ENCODE measurements at places on chromosomes 12 and 14.

DNA sequence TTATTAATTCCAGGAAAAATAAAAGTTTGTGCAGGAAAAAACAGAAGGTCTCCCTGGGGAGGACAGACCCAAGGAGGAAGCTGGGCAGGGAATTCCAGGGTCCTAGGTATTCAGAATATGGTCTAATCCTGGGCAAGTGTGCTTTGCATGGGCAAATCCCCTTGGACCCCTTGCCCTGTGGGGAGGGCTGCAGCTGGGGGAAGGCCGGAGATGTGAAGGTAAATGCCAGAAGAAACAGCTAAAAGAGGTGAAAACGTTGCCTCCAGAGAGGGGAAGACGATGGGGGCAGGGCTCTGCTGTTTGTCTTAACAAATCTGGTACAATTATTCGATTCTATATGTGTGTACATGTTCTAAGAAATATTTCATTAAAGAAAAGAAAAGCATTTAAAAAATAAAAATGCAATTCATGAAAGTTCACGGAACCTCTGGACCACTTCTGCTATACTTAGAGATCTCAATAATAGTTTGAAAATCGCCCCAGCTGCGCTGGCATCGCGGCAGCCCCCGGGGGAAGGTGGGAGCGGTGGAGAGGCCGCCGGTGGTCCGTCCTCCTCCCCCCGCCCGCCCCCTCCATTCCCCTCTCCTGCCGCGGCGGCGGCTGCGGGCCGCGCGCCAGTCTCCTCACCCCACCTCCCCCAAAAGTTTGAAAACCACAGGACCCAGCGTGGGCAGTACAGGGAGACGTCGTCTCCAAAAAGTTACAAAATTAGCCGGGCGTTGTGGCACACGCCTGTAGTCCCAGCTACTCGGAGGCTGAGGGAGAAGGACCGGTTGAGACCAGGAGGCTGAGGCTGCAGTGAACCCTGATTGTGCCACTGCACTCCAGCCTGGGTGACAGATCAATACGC lies 1.5 kb upstream of the PRPF40B start:
- DNase-seq: no peak

DNA sequence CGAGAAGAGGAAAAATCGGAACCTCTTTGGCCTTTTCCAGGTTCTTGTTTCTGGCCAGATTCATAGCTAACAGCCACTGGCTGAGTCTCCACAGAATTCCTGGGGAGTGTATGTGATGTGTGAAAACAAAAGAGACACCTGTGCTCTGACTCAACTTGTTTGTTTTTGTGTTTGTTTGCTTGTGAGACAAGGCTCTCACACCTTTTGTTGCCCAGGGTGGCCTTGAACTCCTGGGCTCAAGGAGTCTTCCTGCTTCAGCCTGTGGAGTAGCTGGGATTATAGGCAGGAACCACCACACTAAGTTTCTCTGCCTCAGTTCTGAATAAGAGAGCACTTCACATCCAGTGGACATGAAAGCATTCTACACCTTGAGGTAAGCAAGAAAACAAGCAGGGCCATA lies 22.7 kb downstream of the MFAP5 start:
- DNase-seq: no peak

GRCh38 chr12:68034567-68034966 lies 45.3 kb downstream of the IFNG-AS1 start:
- DNase-seq: no peak

DNA sequence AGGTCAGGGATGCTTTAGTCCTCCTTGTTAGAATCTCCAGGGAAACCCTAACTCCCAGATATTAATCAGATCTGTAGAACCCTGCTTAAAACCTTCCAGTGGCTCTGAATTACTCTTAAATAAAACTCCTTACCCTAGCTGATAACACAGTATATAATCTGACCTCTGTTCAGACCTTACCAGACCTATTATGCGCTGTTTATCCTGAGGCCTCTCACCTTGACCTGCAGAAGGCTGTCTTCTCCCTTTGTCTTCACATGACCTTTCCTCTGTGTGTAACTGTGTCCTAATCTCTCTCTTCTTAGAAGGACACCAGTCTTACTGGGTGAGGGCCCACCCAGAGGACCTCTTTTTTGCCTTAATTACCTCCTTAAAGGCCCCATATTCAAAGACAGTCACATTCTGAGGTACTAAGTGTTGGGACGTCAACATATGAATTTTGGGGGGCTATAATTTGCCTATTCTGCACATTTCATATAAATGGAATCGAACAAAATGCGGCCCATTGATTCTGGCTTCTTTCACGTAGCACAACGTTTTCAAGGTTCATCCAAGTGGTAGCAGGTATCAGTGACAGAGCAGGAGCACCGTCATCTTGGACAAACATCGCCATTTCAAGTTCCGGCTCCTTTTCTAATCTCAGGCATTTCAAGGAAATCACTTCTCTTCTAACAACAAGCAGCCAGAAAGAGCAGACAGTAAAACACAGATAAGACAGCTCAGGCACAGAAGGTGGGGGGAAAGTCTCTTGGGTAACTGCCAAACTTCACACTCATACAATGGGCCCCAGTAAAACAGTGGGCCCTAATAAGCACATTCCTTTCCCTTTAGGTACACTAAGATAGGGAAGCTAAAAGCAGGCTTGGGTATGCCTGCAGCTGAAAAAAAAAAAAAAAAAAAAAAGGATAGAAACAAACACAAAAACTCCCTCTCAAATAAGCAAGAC lies 200.2 kb upstream of the NUDT4 start:
- no peak for DNase-seq

All from activated T-cell treated with anti-CD3 and anti-CD28 coated beads for 1 hour (primary cell).